Mesothelial cell of epicardium (in vitro differentiated cells): ENCODE measurements at places on chromosomes 5 and 9. TPM values are rescaled to one million over a fixed set of nuclear protein-coding genes. Genes with fewer than 3 reads are reported as not detected.
A peak's percentile ranks its signal among the peaks of the same experiment; 100 is the strongest.

The DBH gene
- not detected in 3 replicates for total RNA-seq

The TMEM203 gene
- 32.7 to 35.5 TPM (median 33.0 TPM) in 3 replicates for total RNA-seq

DNA sequence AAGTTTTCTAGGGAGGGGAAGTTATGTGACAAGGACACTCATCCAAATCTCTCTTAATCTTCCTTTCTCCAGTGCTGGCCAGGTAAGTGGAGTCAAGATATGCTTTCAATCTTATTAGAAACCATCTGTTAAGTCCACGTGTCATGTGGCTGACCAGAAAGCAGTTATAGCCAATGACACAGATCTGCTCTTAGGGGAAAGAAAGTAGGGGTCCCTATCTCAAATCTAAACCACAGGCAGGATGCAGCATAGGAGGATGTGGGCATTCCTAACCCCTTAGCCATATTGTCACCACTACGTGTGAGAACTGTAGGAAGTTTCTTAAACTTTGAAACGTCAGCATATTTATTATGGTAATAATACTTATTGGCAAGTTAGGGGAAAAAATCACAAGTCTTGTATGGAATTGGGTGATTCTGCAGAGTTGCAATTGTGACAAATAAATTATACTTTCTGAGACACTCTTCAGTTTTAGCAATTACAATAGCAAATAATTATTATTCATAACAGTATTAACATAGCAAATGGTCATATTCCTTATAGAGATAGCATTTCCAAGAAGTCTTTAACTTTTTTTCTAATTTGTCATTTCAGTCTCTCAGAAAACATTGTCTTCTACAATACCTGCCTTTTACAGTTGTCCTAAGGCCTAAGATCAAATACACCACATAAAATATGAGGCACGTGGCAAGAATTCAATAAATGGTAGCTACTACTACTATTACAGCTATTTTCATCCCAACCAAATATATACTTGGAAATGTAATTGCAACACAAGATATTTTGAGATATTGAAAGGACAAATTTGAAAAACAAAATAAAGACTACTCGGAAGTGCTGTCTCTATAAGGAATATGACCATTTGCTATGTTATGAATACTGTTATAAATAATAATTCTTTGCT is 236.9 kb downstream of the PDE4D start:
- no peak for DNase-seq

GRCh38 chr5:120926471-120926870 is 462.4 kb downstream of the PRR16 start:
- DNase-seq, result no peak

The PCDHB13 gene
- total RNA-seq, result 7.8 to 8.0 TPM (median 8.0 TPM) in 3 replicates

The GMCL2 gene
- not detected in 3 replicates for total RNA-seq

GRCh38 chr9:109945573-109945972 is 165.6 kb downstream of the PALM2AKAP2 start:
- DNase-seq, result no peak

The MYMK gene
- total RNA-seq, result not detected in 3 replicates

The OBP2B gene
- not detected in 3 replicates for total RNA-seq

GRCh38 chr5:78211052-78211451 is 83.4 kb downstream of the AP3B1 start:
- DNase-seq, result no peak

The GABRA6 gene
- not detected in 3 replicates for total RNA-seq

- DNase-seq, result no peak
Observed at GRCh38 chr5:82597437-82597836, 319.3 kb upstream of the RPS23 start.

GRCh38 chr9:114925672-114926071 is 4.7 kb downstream of the TNFSF8 start:
- no peak for DNase-seq

GRCh38 chr5:115640274-115640673 is 14.4 kb upstream of the TMED7 start:
- no peak for DNase-seq

- no peak for DNase-seq
Observed at GRCh38 chr9:87882627-87883026, at the start of gene SPATA31E1. TSS of gene SPATA31E1 (plus strand) at chr9:87882877. CDS start at chr9:87882892, 15 bp downstream.

GRCh38 chr9:117494401-117495090 is 79.7 kb upstream of the ASTN2 start:
- no peak for DNase-seq

GRCh38 chr9:87613265-87614111 is 112.4 kb upstream of the CTSL start:
- no peak for DNase-seq

The TRPM6 gene
- total RNA-seq, result 0.07 to 0.18 TPM (median 0.18 TPM) in 3 replicates

- no peak for DNase-seq
Observed at GRCh38 chr9:133818444-133818843, 80.3 kb upstream of the SARDH start.

GRCh38 chr5:40667161-40667663 is 12.5 kb upstream of the PTGER4 start:
- DNase-seq, result no peak

The RAI14 gene
- total RNA-seq, result 117 to 134 TPM (median 120 TPM) in 3 replicates

The DRD1 gene
- 0.34 to 0.54 TPM (median 0.40 TPM) in 3 replicates for total RNA-seq

The TAF11L10 gene
- not detected in 3 replicates for total RNA-seq

DNA sequence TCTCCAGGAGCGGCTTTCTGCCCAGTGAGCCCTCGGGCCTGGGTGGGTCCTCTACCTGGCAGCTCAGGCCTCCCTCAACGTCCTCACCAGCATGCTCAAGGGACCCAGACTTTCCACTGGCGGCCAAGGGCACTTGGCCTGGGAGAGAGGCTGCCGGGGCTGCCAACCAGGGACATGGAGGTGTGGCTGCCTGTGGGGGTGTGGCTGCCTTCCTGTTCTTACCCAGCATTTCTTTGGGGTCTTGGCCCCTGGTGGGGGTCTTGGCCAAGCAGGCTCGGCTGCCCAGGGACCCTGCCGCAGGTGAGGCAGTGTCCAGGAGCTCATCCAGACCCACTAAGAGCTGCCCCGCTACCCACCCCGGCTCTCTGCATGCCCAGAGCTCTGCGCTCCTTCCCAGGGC is 7.2 kb upstream of the QSOX2 start:
- no peak for DNase-seq

GRCh38 chr5:1513326-1514026 is 10.3 kb downstream of the LPCAT1 start:
- DNase-seq, result peak; percentile 22

DNA sequence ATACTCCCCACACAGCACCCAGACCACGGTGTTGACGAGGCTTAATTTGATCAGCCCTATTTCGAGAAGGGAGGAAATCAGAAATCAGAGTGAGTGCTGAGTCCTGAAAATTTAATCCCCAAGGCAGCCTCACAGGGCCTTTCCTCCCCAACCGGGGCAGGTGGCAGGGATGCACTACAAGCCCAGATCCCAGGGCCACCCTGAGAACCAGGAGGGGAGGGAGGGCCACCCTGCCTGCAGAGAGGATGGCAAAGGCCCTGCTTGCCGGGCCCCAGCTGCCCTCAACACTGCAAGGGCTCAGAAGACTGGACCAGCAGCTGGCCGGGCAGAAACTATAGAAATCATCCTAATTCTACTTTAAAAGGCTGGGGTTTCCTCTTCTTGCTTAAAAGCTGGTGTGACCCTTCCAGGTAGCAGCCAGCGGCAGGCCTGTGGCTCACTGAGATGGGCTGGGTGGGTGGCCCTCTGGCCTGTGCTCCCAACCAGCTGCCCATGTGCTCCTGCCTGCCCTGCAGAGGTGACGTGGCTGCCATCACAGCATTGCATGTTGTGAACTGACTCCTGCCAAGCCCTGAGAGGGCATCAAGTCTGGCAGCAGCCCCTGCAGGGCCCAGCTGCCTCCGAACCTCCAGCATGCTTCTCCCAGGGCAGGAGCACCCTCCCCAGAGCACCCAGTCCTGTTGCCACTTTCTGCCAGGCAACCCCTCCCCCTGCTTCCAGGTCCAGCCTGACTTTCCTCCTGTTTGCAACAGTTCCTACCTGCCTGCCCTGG is 122.8 kb downstream of the ADAMTS2 start:
- DNase-seq, result no peak

DNA sequence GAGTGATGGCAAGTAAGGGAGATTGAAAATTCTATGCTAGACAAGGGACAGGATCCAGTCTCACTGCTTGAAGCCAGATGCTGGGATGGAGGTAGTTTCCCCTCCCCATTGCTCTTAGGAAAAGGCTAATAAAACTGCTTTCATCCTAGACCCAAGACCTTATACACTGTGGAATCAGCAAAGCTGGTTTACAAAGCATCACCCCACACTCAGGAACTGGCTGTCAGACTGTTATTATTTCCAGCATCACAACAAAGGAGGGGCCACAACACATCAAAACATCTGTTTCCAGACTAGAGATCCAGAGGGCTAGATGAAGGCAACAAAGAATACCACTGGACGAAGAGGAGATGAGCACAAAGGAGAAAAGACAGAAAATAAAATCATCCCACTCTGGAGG is 364.6 kb upstream of the PTGER4 start:
- DNase-seq, result no peak

The SCGB3A1 gene
- total RNA-seq, result 0.55 to 0.63 TPM in 2 of 3 replicates, not detected in the other

The CER1 gene
- 0.78 to 1.2 TPM (median 1.0 TPM) in 3 replicates for total RNA-seq

DNA sequence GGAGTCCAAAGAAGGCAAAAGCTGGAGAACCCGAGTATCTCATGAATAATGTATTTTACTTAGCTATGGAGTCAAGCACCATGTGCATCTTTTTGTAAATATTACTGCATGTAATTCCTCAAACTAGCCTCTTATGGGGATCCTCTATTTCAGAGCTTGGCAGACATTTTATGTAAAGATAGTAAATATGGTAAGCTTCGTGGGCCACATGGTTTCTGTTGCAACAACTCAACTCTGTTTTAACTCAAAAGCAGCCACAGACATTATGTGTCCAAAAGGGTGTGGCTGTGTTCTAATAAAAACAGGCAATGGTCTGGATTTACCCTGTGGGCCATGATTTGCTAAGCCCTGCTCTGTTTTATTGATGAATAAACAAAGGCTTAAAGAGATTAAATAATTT is 17.3 kb downstream of the DAPK1 start:
- DNase-seq, result no peak

The SLC45A2 gene
- total RNA-seq, result 0.45 to 0.63 TPM (median 0.62 TPM) in 3 replicates

- peak; percentile 66 for DNase-seq
Observed at GRCh38 chr5:10283927-10284635, 23.6 kb downstream of the CMBL start.

- no peak for DNase-seq
Observed at GRCh38 chr9:129489838-129490582, 130.9 kb downstream of the C9orf50 start.

DNA sequence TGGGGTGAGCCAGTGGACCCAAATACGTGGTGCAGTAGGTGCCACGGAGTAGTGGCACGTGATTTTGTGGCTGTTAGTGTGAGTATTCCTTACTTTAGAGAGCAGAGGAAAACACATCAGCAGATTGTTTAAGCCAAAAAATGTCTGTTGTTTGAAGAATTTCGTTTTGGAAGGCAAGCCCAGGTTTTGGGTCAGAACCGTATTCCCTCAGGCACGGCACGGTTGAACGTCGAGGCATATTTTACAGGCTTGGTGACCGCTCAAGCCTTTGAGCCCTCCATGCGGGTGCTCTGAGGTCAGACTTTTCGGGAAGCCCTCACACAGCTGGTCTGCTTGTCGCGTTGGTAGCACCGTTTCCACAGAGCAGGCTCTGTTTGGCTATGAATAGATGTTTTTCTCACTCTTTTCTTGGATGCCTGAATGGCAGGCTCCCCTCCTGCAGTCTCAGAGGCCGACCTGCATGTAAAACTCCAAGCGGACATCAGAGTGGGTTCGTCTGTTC is 27.2 kb downstream of the NEK6 start:
- no peak for DNase-seq

The TCF7 gene
- total RNA-seq, result 7.5 to 9.0 TPM (median 8.0 TPM) in 3 replicates

The CCNJL gene
- 8.2 to 9.7 TPM (median 8.9 TPM) in 3 replicates for total RNA-seq

The LCN1 gene
- not detected in 3 replicates for total RNA-seq

DNA sequence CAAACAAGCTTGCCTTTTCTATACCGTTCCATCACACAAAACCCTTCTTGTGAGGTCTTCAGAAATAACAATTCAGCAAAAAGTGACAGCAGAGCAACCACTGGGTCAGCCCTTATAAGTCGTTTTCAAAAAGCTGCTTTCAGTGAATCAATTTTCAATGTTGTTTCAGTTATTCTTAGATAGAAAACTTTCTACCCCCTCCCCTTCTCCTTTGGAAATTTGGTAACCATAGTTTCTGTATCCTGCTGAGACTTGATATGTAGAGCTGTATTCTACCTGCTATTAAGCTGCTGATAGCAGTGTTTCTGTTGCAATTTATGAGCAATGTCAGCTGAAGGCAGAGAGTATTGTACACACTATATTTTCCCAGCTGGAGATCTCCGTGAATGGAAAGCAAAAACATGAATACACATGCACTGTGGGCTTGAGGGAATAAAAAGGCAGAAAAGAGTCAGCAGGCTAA is 75.7 kb downstream of the ZNF608 start:
- no peak for DNase-seq

GRCh38 chr5:139482050-139482889 is at the start of gene STING1:
TSS of gene STING1 (minus strand) at chr5:139482758. CDS start at chr5:139481704, 1,054 bp downstream.
- DNase-seq, result peak; percentile 57

The OR1K1 gene
- total RNA-seq, result not detected in 3 replicates
